ENCODE measurements at places on chromosomes 2 and 18. TPM values are rescaled to one million over a fixed set of nuclear protein-coding genes. Genes with fewer than 3 reads are reported as not detected.

DNA sequence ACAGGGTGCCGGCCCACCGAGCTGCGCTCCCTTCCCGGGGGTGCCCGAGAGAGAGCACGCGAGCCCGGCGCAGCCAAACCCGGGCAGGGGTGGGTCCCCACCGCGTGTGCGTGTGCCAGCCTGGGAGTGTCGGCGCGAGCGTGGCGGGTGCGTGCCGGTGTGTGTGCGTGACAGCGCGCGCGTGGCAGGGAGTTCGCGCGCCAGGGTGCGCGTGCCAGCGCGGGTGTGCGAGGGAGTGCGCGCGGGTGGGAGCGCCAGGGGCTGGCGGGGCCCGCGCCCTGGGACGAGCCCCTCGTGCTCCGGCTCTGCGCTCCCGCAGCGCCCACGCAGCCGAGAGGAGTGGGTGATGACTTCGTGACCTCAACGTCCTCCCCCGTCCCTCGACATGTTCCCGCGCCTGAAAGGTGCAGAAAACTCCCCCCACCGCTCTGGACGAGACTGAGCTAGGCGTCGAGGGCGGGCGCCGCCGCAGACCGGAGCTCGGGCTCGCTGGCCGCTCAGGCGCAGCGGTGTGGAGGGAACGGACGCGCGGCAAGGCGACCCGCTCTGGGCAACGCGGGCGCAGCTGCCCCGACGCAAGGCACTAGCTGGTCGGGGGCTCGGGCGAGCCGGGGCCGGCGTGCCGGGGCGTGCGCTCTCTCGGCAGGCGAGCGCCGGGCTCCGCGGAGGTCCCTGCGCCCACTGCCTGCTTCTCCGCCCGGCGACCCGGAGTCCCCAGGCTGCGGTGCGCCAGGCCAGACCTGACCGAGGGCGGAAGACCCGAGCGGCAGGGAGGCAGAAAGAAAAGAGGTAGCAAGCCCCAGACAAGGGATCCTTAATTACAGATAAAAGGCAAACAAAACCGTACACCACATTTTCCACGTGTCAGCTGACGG lies 582.8 kb downstream of the ZEB2 start:
- DNase-seq = peak; percentile 64

Gene GCKR
- total RNA-seq = 7.4 TPM

DNA sequence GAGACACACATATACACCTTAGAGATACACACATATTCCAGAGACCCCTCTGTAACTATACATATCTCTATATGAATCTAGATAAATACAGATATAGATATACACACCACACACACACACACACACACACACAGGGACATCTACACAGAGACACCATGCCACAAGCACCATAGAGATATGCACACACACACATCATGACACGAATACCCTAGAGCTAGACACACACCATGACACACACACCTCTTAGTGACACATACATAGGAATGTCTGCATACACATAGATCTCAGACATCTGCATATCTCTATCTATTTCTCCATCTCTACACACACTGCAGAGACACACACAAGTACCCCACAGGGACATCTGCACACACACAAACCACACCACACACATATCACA lies 270.0 kb downstream of the CYRIA start:
- no peak for DNase-seq

Gene PIEZO2
- total RNA-seq = 77.5 TPM

DNA sequence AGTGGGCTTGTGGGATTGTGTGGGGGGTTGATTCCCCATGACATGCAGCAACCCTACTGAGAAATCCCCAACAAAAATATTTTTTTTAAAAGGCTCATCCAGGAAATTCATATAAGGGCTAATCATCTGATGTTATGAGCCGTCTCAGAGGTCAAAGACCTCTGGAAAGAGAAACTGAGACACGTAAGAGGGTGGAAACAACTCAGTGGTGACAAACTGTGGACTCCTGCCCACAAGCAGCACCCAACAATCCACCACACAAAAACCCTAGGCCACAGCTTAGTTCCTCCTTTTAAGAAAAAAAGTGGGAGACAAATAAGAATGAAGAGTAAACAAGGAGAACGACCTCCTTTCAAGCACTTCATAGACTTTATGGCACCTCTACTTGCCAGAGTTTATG lies 1096.1 kb upstream of the NRXN1 start:
- DNase-seq = no peak

Gene BOLA3
- 43.8 TPM for total RNA-seq

- DNase-seq = no peak
Observed at GRCh38 chr2:102285368-102285767, 26.0 kb upstream of the IL1RL1 start.

GRCh38 chr2:96154506-96155380 lies 9.5 kb upstream of the DUSP2 start:
- DNase-seq = no peak

Gene ANKAR
- total RNA-seq = 3.1 TPM

DNA sequence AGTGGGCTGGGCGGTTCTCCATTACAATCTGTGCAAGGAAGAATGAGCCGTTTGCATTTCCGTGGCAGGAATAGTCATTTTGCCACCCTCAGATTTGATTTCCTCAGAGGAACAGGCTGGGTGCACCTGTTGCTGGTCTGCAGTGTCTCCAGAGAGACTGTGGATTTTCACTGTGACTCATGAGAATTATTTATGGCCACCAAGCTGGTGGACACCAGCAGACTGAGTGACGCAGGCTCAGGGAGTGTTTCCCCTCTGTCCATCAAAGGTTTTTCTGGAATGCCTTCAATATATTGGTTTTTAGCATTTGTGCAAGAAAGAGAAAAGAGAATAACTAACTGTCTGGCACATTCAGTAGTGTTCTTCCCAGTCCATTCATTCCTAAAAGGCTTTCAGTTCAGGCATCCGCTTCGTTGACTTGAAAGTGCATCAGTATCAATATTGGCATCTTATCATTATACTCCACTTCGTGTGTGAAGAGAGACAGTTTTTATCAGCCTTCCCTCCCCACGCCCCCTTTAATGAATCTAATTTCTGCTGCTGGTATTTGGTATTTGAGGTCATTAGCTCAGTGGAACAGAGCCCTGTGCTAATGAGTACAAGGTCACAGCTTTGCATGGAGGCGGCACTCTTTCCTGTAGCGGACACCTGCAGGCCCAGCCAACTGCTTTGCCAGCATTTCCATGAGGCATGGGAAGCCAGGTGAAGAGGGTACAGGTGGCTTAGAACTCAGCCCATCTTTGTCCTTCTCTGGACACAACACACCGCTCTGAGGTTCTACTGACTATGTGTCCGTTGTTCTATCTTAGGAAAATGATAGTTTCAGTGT lies 39.9 kb downstream of the PRKCE start:
- DNase-seq = no peak

Gene CPLX4
- not detected for total RNA-seq

- no peak for DNase-seq
Observed at GRCh38 chr2:97752342-97753334, 39.3 kb downstream of the ZAP70 start.

Gene RPRM
- total RNA-seq = 2.1 TPM

- no peak for DNase-seq
Observed at GRCh38 chr2:240933966-240934700, 28.0 kb downstream of the CROCC2 start.

DNA sequence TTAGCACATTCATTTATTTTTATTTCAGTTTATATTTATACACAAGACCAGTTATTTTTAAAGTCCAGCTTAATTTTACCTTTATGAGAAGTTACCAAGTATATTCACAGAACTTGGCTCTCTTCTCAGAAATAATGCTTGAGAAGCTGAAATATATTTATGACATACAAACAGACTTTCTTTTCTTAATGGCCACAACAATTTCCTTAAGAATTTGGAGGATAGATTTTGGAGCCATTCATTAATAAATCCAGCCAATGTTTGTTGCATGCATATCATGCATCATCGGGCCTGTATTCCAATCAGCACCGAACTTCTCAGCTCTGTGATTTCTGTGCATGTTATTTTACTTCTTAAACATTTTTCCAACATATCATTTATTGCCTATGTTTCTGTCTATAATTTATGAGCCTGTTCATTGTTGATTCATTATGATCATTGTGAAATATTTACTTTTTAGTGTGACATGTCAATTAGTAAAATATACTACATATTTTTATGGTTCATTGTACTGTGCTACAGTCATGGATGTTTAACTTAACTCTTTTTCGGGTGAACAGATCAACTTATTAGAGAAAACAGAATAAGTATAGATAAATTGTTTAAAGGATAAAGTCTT lies 3.5 kb downstream of the GULP1 start:
- DNase-seq = no peak

- DNase-seq = no peak
Observed at GRCh38 chr2:3545788-3546478, 12.2 kb downstream of the RNASEH1 start.

DNA sequence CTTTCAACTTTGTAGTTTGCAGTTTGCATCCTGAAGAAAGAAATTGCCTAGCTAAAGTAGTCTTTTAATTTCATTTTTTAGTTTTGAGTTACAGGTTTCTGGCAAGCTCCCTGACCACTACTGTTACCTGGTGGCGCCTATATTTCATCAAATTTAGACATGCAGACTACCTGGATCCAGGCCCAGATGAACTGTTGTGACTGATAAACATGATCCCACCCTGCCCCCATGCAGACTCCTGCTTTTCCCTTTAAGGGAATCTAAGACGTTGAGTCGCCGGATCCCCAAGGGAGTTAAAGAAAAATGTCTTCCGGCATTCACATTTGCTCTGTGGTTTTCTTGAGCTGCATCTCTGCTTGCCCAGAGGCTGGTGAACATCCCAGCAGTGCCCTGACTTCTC lies 22.2 kb downstream of the METAP1D start:
- DNase-seq = no peak

Gene AMER3
- 1.00 TPM for total RNA-seq

Gene TMEM150A
- 25.7 TPM for total RNA-seq

Gene WNT10A
- 2.3 TPM for total RNA-seq

DNA sequence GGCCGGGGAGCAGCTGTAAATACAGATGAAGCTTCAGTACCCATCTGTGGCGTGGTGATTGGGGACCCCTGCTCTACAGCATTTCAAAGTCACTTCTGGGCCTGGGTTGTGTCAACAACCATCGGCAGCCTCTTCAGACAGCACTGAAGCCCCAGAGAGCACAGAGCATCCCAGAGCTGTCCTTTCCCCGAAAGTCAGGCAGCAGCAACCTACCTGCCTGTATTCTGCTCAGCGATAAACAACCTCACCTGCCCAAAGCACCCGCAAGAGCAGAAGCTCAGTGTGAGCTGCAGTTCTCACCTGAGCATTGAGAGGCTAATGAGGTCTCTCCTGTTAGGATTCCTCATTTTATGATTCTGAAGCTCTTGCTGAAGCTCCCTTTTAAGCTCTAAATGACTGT lies 19.3 kb downstream of the TRABD2A start:
- no peak for DNase-seq

DNA sequence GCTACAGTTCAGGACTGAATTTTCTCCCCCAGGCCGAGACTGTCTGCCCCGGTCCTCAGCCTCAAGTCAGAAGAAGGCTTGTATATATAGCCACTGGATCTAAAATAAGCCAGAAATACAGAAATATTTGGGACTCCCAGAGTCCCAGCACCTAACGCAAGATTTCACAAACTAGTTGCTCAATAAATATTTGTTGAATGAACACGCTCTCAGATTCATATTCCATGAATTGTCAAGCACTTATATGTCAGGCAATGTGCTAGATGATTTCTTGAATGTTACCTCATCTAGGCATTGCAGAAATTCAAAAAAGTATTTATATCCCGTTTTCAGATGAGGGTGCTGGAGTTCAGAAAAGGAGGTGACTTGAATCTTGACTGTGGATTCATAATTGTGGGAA lies 163.7 kb upstream of the KLHL29 start:
- no peak for DNase-seq

DNA sequence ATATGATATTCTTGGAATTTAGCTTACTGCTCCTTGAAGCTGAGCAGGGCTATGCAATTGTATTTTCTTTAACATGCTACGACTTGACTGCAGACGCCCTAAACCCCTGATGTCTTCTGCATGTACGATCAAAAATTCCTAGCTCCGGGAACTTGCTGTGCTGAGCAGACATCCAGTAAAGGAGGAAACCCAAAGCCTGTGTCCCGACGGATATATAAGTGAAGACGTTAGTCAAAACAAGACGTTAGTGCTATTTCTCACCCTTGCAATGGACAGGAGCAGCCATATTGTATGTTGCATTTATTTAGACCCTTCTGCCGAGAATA lies 51.5 kb downstream of the SETBP1 start:
- no peak for DNase-seq

DNA sequence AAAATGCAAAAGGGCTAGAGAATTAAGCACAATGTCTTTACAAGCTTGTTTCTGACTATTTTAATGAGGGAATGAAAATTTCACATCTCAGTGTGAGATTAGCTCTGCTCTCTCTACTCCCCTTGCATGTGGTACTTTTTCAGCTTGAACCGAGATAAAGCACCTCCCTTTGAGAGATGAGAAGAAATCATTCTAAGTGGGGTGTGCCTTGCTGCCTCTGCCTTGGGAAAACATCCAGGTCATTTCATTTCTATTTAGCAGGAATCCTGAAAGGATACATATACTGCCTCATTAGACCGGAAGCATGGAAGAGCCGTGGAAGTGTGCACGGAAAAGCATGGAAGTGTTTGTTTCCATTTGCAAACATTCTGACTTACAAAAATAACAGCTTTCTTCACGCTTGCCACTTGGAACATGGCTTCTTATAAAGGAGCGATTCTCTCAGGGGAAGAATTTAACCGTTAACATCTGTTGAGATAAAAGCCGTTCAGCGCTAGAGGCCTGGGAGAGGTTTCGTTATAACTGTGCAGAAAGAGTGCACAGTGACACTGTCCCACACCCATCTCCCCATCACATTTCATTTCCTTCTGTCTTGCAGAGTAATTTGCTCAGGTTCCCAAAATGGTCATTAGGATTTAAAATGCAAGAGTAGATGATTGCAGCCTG lies 16.7 kb downstream of the NOSTRIN start:
- no peak for DNase-seq

DNA sequence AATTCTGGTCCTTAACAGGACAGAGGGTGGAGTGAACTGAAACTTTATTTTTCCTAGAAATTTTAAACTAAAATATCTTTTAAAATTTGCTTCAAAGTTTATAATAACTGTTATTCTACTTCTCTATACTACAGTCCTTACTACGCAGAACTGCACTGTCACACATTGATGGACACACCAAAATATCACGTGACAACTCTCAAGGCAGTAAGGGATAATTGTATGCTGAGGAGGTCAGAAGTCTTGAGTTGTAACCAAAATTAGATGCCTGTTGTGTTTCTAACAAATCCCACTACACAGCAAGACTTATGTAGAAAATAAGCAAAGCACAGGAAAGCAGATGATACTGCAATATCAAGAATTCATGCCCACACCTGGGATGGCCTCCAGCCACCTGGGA lies 76.3 kb downstream of the CHST9 start:
- DNase-seq = no peak

DNA sequence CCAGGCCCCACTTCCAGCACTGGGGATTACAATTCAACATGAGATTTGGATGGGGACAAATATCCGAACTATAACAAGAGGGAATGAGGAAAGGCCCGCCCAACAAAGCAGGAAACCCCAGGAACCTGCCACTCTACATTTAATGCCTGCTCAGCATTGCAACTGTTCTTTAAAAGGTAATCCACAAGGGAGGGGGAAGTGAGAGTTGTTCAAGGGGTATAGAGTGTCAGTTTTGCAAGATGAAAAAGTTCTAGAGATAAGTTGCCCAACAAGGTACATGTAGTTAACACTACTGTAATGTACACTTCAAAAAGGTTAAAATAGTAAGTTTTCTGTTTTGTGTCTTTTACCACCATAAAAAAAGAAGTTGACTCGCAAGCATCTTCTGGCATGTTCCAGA lies 137.6 kb downstream of the MBD2 start:
- no peak for DNase-seq

GRCh38 chr2:28408764-28409599 lies 16.3 kb downstream of the FOSL2 start:
- no peak for DNase-seq

- DNase-seq = peak; percentile 64
Observed at GRCh38 chr2:189657867-189658266, 3.4 kb upstream of the ASNSD1 start.
